ENCODE measurements at places on chromosomes 1 and 21. TPM values are rescaled to one million over a fixed set of nuclear protein-coding genes. Genes with fewer than 3 reads are reported as not detected.

GRCh38 chr1:115336741-115337140 lies 1.3 kb downstream of the NGF start:
- DNase-seq: no peak

- no peak for DNase-seq
Observed at GRCh38 chr1:109498161-109498801, 4.4 kb downstream of the CYB561D1 start.

DNA sequence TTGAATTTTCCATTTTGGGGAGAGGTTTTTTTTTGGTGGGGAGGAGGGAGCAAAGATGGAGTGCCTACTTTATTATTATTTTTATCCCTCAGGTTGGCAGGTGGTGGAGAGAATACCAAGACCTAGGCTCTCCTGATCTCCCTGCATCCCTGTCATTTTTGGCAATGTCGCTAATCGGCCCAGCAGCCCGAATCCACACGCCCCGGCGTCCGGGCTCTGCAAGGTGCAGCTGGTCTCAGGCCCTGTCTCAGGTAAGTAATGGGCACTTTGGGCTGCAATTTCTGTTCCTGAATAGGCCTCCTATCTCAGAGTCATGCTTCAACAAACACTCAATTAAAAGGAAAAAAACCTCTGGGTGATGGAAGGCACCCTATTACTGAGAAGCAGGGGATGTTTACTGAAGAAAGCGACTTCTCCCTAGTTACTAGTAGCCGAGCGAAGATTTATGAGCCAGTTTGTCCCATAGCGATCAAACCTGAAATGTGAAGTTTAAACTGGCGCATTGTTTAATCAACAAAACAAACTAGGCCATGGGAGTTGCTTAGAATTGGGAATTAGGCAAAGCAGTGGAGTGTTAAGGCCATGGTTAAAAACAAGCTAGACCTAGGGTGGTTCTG lies 137.8 kb downstream of the RWDD3 start:
- DNase-seq: no peak

GRCh38 chr21:41433566-41433965 lies 7.5 kb downstream of the MX1 start:
- no peak for DNase-seq

DNA sequence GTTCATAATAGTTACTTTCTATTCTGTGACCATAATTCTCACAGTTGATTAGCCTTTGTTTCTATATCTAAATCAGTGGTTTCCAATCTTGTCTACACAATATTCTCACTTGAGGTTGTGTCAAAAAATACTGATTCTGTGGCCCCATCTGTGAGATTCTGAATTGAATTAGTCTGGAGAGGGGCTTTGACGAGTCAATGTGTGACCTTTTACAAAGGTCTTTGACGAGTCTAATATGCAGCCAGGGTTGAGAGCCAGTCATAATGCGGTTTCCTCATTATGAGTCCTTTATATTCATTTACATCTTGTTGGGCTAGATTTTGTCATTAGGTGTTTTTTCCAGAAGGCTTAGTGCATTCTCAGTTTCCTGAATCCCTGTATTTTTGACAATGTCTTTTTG lies 19.7 kb downstream of the FCRL5 start:
- DNase-seq: no peak

GRCh38 chr1:159664247-159664646 lies 50.1 kb downstream of the CRP start:
- no peak for DNase-seq

DNA sequence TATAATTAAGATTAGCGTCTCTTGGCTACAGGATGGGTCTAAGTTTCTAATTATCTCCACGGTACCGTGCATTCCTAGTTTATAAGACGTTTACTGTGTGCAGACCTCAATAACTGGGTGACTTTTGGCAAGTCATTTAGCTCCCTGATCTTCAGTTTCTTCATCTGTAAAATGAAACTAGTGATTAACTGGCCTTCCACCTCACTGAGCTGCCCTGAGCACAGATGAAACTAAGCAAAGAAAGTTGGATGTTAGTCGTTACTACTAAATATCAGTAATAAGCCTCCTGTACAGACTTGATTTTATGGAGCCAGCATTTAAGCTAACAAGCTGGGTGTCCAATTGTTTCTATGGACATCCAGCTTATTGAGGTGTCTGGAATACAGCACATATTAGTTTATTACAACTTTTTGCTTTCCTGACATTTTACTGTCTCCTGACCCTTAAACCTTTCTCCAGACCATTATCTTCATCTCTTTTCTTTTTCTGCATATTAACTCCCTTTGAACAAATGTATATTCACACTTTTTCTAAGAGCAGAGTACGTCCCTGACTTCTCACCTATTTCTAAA lies 1.1 kb downstream of the CR2 start:
- no peak for DNase-seq

- no peak for DNase-seq
Observed at GRCh38 chr1:70666381-70667140, 255.5 kb downstream of the CTH start.

- DNase-seq: no peak
Observed at GRCh38 chr21:15442743-15443469, 286.9 kb upstream of the USP25 start.

DNA sequence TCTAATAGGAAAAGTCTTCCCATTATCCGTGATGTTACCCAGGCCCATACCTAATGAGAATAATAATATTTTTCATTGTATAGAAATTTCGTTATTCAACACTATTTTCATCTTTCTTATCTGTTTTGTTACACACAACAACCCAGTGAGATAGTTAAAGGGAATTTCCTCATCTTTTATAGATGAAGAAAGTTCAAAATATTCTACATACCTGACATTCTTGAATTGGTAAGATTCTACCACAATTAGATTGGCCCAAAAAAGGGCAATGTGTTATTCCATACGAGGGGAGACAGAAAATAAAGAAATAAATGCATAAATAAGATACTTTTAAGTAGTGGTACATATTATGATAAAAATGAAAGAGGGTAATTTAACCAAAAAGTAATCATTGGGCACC lies 405.5 kb upstream of the ADAMTS5 start:
- no peak for DNase-seq

DNA sequence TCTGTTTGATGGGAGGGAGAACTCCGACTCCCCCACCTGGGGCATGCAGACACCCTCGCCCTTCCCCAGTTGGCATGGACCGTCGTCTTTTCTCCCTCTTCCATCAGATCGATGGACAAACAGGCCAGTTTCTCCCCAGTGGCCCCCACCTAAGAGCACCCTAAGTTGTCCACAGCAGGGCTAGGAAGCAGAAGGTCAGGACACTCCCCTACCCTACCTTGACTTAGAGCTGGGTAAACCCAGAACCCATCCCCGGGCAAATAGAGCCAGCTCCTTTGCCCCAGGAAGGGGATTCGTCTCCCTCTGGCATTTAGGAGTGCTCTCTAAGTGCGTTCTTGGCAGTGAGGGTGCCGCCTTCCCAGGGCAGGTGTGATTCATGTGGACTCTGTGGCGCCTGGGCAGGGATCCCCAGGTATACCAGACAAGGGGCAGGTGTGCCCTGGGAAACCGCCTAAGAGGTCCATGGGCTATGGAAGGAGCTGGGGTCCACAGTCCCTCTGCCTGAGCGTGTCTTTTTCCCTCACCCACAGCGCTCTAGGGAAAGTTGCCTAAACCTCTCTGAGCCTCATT lies 2.7 kb upstream of the RUNX3 start:
- DNase-seq: no peak

DNA sequence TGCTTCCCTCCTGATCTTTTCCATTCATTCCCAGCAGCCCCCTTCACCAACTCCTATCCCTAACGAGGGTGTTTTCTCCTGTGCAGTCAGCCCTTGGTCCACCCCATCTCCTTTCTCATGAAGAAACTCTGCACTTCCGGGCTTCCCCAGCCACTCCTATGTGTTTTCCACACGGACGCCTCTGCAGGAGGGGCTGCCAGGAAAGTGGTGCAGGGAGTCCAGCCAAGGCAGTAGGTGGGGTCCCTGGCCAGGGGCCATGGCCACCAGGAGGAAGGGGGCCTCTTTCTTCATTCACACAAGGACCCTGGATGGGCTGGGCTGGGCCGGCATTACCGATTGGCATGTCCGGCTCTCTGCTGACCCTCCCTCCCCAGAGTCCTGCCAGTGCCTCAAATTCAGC lies 72.8 kb upstream of the EFHD2 start:
- no peak for DNase-seq

DNA sequence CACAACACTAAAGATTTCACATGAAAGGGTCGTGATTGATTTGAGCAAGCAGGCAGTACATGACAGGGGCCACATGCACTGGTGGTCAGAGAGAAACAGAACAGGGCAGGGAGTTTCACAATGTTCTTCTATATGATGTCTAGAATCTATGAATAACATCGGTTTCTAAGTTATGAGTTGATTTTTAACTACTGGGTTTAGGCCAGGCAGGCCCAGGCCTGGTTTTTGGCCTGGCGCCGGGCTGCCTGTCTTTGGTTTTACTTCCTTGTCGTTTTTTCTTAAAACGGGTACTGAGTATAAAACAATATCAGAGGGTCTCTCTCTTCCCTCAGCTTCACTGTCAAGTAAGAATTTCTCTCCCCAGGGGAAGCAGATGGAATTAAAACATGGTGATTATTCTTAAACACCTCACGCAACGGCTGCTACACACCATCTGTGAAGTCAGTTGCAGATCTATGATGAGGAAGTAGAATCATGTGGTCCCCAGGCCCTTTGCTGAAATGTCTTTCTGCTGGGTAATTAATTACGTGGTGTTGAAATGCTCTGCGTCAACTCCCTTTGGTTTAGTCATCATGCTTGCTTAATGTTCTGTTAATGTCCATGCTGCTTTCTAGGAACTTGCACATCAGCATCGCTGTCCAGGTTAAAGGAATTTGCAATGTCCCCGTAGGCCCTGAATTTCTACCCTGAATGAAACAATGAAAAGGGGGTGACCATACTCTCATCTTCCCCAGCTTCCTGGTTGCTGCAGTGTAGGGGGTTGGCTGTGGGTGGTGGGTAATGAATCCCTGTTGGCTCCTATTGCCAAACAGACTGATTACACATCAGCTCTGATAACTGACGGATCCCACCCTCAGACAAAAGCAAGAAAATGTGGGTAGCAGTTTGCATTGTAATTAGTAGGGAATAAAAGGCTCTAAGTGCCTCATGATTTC lies 70.3 kb downstream of the SERINC2 start:
- DNase-seq: no peak

DNA sequence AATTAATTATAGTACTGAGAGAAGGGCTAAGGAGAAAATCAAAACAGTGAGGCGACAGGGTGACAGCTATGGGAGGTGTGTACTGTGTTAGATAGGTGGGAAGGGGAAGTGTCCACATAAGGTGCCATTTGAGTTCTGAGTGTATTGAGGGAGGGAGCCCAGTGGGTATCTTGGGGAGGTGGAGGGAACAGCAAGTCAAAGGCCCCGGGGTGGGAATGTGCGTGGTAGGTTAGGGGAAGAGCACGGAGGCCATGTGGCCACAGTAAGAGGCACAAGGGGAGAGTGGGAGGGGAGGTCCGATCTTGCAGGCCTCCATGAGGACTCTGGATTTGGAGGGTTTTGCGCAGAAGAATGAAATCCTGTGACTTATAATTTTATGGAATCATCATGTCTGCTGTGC lies 3.0 kb upstream of the XKR8 start:
- no peak for DNase-seq

DNA sequence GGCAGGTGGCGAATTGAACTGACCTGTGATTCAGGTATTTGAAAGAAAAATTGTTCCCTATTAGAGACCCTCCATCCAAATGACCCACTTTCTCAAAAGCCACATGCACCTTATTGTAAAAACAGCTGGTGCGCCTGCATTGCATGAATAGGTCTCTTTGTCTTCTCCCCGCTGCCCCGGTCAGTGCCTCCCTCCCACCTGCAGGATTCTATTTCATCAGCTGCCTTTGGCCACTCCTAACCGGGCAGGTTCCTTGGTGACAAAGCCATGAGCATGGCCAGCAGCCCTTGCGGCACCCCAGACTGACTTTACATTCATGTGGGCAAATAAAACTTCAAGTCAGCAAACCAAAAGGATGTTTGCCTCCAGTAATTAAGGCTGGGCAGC lies 6.4 kb downstream of the TMPRSS3 start:
- DNase-seq: no peak

GRCh38 chr1:30727824-30728223 lies 4.4 kb upstream of the MATN1 start:
- no peak for DNase-seq

DNA sequence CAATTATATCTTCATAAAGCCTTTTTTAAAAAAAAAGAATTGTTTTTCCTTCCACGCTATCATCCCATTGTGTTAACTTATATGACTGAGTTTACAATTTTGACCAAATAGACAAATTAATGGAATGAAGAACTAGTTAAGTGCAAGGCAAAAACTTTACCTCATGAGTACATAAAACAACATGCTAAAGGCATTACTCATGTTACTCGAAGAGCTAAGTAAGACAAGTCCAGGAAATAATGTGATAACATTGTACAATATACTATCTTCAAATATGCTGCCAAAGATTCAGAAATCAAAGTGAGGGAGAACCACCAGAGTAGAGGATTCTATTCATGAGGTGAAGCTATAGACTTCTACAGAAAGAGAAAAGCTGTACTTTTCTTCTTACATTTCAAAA lies 24.2 kb upstream of the DYNLT5 start:
- DNase-seq: no peak

GRCh38 chr1:100646001-100646400 lies 73.5 kb upstream of the VCAM1 start:
- DNase-seq: no peak

GRCh38 chr1:18954270-18955071 lies 2.0 kb downstream of the IFFO2 start:
- DNase-seq: no peak

The DMBX1 gene
- not detected for total RNA-seq

The COL16A1 gene
- total RNA-seq: not detected

The TMEM269 gene
- total RNA-seq: 0.29 TPM

The IQGAP3 gene
- 10.3 TPM for total RNA-seq

The NECAP2 gene
- total RNA-seq: 79.9 TPM

The FCRL6 gene
- not detected for total RNA-seq

The CSMD2 gene
- total RNA-seq: not detected

The CAPN9 gene
- total RNA-seq: not detected

The ADAM30 gene
- total RNA-seq: not detected

The SPRR2E gene
- not detected for total RNA-seq

The LYPD8 gene
- total RNA-seq: not detected

The KRTAP19-3 gene
- not detected for total RNA-seq

The DMRTA2 gene
- total RNA-seq: not detected

The TMPRSS15 gene
- not detected for total RNA-seq

The CHIA gene
- total RNA-seq: not detected

The CFHR4 gene
- total RNA-seq: not detected
